ENCODE measurements at places on chromosomes 7 and 10.

- DNase-seq = no peak
These were observed 105.3 kb downstream of the BMS1 start for GRCh38 chr10:42887734-42888503.

DNA sequence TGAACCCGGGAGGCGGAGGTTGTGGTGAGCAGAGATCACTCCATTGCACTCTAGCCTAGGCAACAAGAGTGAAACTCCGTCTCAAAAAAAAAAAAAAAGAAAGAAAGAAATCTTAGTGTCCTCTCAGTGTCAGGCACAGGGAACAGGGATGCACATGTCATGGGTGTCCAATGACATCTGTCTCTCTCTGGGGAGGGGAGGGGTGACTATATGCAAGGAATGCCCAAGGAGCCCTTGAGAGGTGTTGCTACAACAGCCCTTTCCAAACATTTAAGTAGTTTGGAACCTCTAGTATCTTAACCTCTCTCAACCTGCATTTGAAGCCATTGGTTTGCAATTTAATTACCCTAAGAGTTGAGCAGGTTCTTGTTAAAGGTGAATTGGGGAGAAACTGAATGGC, 28.9 kb downstream of the PDLIM1 start:
- DNase-seq = no peak

- DNase-seq = no peak
These were observed 44.6 kb downstream of the NUP205 start for GRCh38 chr7:135602304-135602703.

- DNase-seq = no peak
These were observed 103.1 kb downstream of the ZNF467 start for GRCh38 chr7:149670288-149670687.

DNA sequence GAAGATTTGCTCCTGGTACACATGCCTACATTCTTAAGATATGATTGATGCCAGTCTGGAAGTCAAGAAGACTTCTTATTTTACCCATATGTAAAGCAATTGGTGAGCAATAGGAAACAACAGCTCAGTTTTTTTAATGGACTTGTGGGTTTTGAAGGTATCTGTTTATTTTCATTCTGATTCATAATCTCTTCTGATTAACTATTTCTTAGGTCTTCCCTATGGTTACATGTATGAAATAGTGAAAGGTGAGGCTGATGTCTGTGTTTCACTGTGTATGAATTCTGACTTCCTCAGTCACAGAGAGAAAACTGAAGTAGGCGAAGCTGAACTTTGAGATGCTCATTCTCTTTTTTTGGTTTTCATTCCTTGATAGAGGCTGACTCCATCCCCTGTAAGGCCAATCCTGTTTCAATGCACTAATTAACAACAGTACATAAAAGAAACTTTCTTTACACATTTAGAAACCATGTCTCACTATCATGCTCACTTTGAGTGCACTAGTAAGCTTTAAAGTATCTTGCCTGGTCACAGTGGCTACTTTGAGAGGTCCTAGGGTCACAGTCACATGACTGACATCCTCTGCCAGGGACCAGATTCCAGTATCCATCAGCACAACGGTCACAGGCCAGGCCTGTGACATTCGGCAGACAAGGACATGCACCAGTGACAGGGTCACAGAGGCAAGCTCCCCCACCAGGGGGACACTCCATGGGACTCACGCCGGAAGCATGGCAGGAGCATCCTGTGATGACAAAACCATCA, 59.5 kb upstream of the LAMB1 start:
- no peak for DNase-seq

- DNase-seq = no peak
These were observed 762 bp downstream of the PON1 start for GRCh38 chr7:95323410-95324129.

- no peak for DNase-seq
These were observed 17.6 kb downstream of the IFIT5 start for GRCh38 chr10:89431977-89432376.

DNA sequence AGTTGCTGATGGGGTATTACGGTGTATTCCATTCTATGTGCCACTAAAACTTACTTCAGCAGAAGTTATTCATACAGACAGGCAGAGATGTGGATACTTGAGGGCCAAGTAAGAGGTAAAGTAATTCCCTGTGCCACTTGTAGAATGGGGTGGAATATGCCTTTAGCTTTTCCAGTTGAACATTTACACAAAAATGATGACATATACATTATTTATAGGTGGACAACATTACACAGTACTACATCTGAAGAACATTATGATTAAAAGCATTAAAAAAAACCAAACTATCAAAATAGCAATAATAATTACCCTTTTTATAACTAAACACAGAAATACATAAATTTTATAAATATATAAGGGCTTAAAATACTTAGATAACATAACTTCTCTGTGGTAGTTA, 3.5 kb upstream of the SEMA3E start:
- no peak for DNase-seq

- DNase-seq = no peak
These were observed 250.7 kb upstream of the BMPER start for GRCh38 chr7:33654676-33655075.

GRCh38 chr7:28669330-28669729, 257.0 kb downstream of the CREB5 start:
- DNase-seq = no peak

GRCh38 chr7:66576646-66577045, 52.0 kb upstream of the KCTD7 start:
- no peak for DNase-seq

GRCh38 chr10:47049056-47049851, 138.0 kb downstream of the PTPN20 start:
- DNase-seq = no peak

GRCh38 chr10:99422529-99423096, 7.8 kb downstream of the GOT1 start:
- DNase-seq = no peak

- DNase-seq = no peak
These were observed 15.1 kb downstream of the TTYH3 start for GRCh38 chr7:2646680-2647571.

- no peak for DNase-seq
These were observed 11.7 kb downstream of the TMEM254 start for GRCh38 chr10:80090121-80090520.

- no peak for DNase-seq
These were observed 70.4 kb downstream of the ST8SIA6 start for GRCh38 chr10:17383801-17384555.

GRCh38 chr10:62851442-62851841, 35.3 kb upstream of the EGR2 start:
- DNase-seq = no peak

- no peak for DNase-seq
These were observed 1.0 kb upstream of the ITGA8 start for GRCh38 chr10:15720635-15721287.

- no peak for DNase-seq
These were observed 34.5 kb upstream of the CUX1 start for GRCh38 chr7:101782896-101783295.

GRCh38 chr7:107150375-107151073, 18.3 kb upstream of the HBP1 start:
- DNase-seq = peak; percentile 68

DNA sequence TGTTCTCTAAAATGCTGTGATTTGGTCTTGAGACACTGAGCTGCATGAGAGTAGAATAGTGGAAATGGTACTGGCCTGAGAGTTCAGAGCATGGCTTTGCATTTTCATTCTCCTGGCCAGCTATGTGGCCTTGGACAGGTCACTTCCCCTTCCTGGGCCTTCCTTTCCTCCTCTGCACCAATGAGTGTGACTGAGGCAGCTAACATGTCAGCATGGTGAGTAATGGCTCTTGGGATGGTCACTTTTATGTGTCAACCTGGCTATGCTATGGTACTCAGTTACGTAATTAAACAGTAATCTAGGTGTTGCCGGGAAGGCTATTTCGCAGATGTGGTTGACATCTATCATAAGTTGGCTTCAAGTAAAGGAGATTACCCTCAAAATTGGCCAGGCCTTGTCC, 109.3 kb downstream of the RTKN2 start:
- DNase-seq = no peak

- no peak for DNase-seq
These were observed 11.1 kb upstream of the ENO4 start for GRCh38 chr10:116838143-116838725.

DNA sequence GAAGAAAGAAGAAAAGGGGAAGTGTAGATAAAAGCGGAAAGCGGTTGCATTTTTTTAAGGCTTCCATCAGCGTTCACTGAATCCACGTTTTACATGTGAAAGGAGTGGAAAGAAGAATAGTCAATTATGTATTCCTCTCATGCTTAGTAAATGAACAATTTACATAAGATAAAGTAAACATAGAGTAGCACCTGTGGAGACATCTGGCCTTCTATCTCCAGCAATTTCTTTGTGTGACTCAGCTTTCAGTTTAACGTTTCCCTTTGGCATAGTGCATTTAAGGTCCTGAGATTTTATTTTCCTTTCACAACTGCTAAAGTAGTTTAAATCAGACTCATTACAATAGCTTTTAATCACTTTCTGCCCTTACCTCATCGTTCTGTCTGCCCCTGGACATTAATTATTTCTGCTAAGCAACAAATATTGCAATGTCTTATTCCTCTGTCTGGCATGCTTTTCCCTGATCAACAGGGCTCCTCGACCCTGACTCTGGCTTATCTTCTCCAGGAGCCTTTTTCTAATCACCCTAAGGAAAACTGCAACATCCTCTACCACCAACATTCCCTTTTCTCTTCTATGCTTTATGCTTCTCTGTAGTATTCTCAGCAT, 383.5 kb upstream of the VWC2 start:
- no peak for DNase-seq

GRCh38 chr7:139043823-139044812, 8.3 kb upstream of the ZC3HAV1L start:
- DNase-seq = peak; percentile 55

GRCh38 chr7:18408868-18409267, 86.7 kb upstream of the HDAC9 start:
- no peak for DNase-seq

GRCh38 chr7:88452646-88453045, 146.0 kb upstream of the STEAP4 start:
- DNase-seq = no peak

DNA sequence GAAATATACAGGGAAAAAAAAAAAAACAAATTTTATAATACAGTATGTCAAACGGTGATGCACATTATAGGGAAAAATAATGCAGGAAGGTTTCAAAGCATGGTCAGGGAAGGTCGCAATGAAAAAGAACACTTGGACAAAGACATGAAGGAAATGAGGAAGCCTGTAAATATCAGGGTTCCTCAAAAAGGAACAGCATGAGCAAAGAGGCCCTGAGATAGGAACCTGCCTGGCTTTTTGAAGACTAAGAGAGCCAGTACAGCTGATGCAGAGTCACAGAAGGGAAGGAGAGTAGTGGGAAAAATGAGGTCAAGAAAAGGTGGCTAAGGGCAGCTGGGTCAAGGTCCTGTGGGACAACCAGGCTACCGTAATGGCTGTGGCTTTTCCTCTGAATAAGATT, 1.9 kb downstream of the VPS41 start:
- DNase-seq = no peak

- no peak for DNase-seq
These were observed 13.5 kb upstream of the GTPBP4 start for GRCh38 chr10:974785-975074.

GRCh38 chr7:19094598-19095352, 22.7 kb downstream of the TWIST1 start:
- DNase-seq = no peak

- no peak for DNase-seq
These were observed 429.0 kb downstream of the ETV1 start for GRCh38 chr7:13560441-13560840.

- DNase-seq = no peak
These were observed 3.0 kb downstream of the PTPRE start for GRCh38 chr10:127909716-127910463.

GRCh38 chr10:106592396-106592795, 572.1 kb downstream of the SORCS1 start:
- no peak for DNase-seq

GRCh38 chr10:127315888-127316287, 119.5 kb upstream of the INSYN2A start:
- DNase-seq = no peak

DNA sequence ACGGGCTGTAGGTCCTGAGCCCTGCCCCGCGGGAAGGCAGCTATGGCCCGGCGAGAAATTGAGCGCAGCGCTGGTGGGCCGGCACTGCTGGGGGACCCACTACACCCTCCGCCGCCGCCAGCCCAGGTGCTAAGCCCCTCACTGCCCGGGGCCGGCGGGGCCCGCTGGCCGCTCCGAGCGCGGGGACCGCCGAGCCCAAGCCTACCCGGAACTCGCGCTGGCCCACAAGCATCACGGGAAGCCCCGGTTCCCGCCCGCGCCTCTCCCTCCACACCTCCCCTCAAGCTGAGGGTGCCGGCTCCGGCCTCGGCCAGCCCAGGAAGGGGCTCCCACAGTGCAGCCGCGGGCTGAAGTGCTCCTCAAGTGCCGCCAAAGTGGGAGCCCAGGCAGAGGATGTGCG, 5.5 kb upstream of the CACUL1 start:
- DNase-seq = no peak

DNA sequence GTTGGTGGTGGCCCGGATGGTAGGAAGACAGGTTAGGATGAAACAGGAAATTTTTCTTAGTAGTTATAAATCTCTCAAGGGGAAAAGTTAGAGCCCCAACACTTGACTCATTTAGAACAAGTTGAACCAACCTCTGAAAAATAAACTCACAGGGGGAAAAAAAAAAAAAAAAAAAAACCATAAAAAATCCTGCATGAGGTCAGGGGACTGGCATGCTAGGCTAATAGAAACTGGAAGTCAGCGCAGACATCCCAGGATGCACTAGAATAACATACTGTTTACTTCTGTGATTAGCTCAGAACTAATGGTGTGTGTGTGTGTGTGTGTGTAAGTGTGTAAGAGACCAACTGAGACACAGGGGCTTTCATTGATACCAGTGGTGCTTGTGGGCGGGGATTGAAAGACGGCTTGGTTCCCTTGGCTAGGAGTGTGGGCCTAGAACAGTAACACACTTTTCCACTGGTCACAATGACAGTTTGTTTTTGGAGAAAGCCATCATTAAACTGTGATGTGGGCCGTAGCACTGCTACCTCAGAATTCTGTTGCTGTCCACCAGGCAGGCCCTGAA, 491.6 kb upstream of the GALNT17 start:
- DNase-seq = no peak

- DNase-seq = no peak
These were observed 1.4 kb downstream of the ZMIZ1 start for GRCh38 chr10:79070081-79070605.
